T-helper 1 cell treated with Interleukin-12 subunit alpha and Interleukin-12 subunit beta and Interleukin-4 antibody, amounts not matched to agents 30 ng/mL and 1 ng/mL, for 36 hours (primary cell): ENCODE measurements at places on chromosomes 11 and 22. TPM values are rescaled to one million over a fixed set of nuclear protein-coding genes. Genes with fewer than 3 reads are reported as not detected.

Gene SLC22A12
- total RNA-seq = not detected in 2 replicates

Gene DNAJB7
- total RNA-seq = not detected in 2 replicates

Gene PRAME
- total RNA-seq = not detected in 2 replicates

Gene FGF19
- not detected in 2 replicates for total RNA-seq

Gene LGALS12
- 0.17 TPM in 1 of 2 replicates, not detected in the other for total RNA-seq

Gene ACR
- total RNA-seq = not detected in 2 replicates

Gene APOL5
- not detected in 2 replicates for total RNA-seq

Gene GRM5
- total RNA-seq = not detected in 2 replicates

Gene TMPRSS4
- 0.07 TPM in 1 of 2 replicates, not detected in the other for total RNA-seq

Gene PIWIL4
- total RNA-seq = 0.69 and 1.0 TPM in 2 replicates

Gene OR5AN1
- total RNA-seq = not detected in 2 replicates

Gene OR5T3
- not detected in 2 replicates for total RNA-seq

Gene CARD10
- total RNA-seq = not detected in 2 replicates

Gene USH1C
- not detected in 2 replicates for total RNA-seq

Gene SAA4
- not detected in 2 replicates for total RNA-seq

Gene SAMM50
- 49.9 and 50.7 TPM in 2 replicates for total RNA-seq

Gene CASP12
- not detected in 2 replicates for total RNA-seq

Gene HTR3B
- total RNA-seq = not detected in 2 replicates

Gene HEPACAM
- total RNA-seq = not detected in 2 replicates

Gene NAALADL1
- 14.1 and 14.4 TPM in 2 replicates for total RNA-seq

Gene OR52E5
- total RNA-seq = not detected in 2 replicates

Gene SLC22A25
- not detected in 2 replicates for total RNA-seq

Gene ARHGAP8
- 0.10 and 0.44 TPM in 2 replicates for total RNA-seq

Gene OR5B3
- total RNA-seq = not detected in 2 replicates

Gene RAB36
- total RNA-seq = not detected in 2 replicates

Gene OAF
- 4.3 and 4.4 TPM in 2 replicates for total RNA-seq

Gene RASGRP2
- total RNA-seq = 189 and 192 TPM in 2 replicates

Gene GPHA2
- not detected in 2 replicates for total RNA-seq

Gene HOATZ
- not detected in 2 replicates for total RNA-seq

Gene C11orf91
- 0.66 and 0.80 TPM in 2 replicates for total RNA-seq

Gene FAT3
- total RNA-seq = not detected in 2 replicates
